ENCODE measurements at places on chromosomes 6 and 20.
A peak's percentile ranks its signal among the peaks of the same experiment; 100 is the strongest.

DNA sequence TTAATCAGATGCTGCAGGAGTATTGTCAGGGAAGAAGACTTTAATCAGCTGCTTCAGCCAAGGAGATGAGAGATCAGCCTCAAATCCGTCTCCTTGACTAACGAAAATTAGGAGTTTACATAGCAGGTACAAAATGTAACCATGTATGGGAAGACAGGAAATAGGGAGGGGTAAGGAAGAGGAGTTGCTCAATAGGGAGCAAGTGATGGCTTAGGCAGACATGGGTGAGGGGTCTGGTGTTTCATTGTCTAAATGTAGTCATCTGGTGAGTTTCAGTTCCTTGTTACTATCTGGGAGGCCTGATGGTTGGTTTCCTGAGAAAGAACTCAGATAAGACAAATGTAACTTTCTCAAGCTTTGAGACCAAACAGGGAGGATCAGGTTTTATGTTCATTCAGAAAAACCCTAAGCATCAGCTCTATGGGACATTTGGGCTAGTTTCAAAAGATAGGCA is 217.3 kb upstream of the SULF2 start:
- no peak for DNase-seq

- no peak for DNase-seq
Observed at GRCh38 chr6:42338744-42339222, 112.9 kb downstream of the TRERF1 start.

- no peak for DNase-seq
Observed at GRCh38 chr20:63070771-63071540, 64.2 kb upstream of the BHLHE23 start.

- DNase-seq, result no peak
Observed at GRCh38 chr20:41951615-41952014, 333.4 kb upstream of the CHD6 start.

- no peak for DNase-seq
Observed at GRCh38 chr20:18197382-18198070, 59.9 kb downstream of the KAT14 start.

GRCh38 chr6:112253498-112253840 is 898 bp downstream of the LAMA4 start:
- no peak for DNase-seq

DNA sequence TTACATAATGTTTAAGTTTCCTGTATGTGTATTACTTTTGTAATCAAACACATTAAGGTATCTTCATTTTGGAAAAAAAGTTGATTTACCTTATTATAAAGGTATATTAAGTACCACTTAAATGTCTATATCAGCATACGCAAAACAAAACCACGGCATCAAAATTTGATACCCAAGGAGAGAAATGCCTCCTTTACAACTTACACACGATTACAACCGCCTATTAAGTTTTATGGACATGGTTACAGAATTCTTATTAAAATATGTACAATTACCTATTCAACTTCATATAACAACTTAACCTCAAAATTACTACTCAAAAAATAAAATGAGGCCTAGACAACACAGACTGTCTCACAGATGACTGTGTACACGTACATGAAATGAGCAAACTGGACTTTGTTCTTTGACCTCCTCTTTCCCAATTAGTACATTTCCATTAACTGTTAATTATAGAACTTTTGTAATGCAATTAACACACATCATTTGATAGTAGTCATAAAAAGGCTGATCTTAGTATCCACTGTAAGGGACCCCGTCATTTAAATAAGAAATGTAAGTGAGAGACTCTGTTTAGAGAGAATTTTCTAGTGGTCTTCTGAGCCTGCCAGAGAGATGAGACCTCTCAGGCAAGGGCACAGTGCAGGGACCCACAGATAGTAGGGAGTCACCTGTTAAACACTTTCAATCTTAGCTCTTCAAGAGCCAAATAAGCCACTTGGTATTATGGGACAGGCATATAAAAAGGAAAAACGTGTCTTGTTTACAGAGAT is 2.5 kb downstream of the DIDO1 start:
- DNase-seq, result no peak

GRCh38 chr20:34268851-34269636 is 27.8 kb downstream of the ASIP start:
- DNase-seq, result peak; percentile 44

- DNase-seq, result peak; percentile 22
Observed at GRCh38 chr6:116682334-116682712, 1.3 kb downstream of the KPNA5 start.

- no peak for DNase-seq
Observed at GRCh38 chr6:44036196-44036595, 91.1 kb downstream of the MRPL14 start.

- no peak for DNase-seq
Observed at GRCh38 chr6:25219216-25219916, 59.8 kb upstream of the CARMIL1 start.

GRCh38 chr20:2871661-2872458 is 1.4 kb upstream of the PTPRA start:
- DNase-seq, result no peak

- peak; percentile 79 for DNase-seq
Observed at GRCh38 chr6:152380993-152381898, 255.9 kb downstream of the SYNE1 start.

GRCh38 chr6:13454286-13455221 is 32.8 kb downstream of the GFOD1 start:
- no peak for DNase-seq

DNA sequence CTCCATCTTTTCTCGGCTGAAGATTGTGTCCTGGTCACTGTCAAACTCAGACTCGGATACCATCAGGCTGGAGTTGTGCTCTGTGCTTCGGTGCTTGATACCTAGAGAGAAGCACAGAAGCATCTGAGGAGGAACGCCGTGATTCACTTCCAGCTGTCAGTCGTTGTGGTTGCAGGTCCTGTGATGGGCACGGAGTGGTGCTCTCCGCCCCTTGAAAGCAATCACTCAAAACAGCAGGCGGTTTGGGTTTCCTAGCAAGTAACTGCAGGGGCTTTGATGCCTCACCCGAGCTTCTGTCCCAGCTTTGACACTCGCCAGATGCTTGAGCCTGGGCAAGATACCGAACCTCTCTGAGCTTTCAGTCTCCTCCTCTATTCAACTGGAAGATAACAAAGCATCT is 52.5 kb downstream of the ALDH5A1 start:
- DNase-seq, result peak; percentile 14

GRCh38 chr20:7728338-7728737 is 211.9 kb downstream of the HAO1 start:
- no peak for DNase-seq

DNA sequence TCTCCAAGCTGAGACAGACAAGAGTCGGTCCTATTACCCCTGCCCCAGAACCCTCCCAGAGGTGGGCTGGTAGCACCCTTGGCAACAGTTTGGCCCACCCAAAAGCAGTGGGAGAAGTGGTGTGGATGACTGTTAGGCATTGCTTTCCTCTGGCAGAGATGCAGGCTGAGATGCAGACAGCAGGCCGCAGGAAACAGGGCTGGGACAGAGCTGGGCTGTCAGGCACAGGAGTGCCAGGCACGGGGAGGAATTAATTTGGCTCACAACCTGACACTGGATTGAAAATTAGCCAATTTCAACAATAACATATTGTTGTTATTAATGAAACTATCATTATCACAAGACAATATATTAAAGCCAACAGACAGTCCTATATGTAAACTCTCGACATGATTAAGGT is 15.7 kb upstream of the SIRT5 start:
- DNase-seq, result no peak

All from brain (organoid and tissue), 16 donors.